Tibial nerve (tissue), 4 donors: ENCODE measurements at places on chromosomes 12 and 14. TPM values are rescaled to one million over a fixed set of nuclear protein-coding genes. Genes with fewer than 3 reads are reported as not detected.

The B4GALNT1 gene
- total RNA-seq: 17.3 TPM

DNA sequence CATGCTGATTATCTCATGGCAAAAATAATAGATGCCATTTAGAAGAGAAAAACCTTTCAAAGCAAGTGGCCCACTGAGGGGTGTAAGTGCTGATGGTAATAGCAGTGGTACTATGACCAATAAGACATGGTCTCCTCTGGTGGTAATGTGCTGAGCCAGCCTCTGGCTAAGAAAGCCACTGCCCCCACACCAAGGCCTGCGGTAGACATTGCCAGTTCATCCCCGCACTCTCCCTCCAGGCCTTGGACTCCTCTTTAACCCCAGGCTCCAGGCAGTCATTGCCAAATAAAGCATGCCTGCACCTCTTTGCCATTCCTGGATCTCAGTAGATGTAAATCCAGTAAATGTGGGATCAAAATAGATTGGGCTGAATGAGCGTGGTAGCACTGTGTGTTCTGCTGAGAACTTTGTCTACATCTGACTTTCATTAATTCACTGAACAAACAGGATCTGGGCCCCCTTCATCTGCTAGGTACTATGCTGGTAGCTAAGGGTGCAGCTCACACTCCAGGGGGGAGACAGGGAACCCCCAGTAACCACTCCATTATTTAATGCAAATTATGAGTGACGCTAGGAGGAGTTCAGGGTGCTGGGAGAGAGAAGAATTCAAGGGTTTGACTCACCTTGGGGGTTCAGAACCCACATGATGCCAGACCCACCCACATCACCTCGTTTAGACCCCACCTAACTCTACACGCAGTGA, 89.3 kb downstream of the BCL11B start:
- no peak for DNase-seq

GRCh38 chr12:95208678-95209077, 8.6 kb downstream of the FGD6 start:
- no peak for DNase-seq

GRCh38 chr14:50366115-50366514, 30.6 kb downstream of the CDKL1 start:
- DNase-seq: no peak

The RPGRIP1 gene
- not detected for total RNA-seq

The CLEC4D gene
- not detected for total RNA-seq

DNA sequence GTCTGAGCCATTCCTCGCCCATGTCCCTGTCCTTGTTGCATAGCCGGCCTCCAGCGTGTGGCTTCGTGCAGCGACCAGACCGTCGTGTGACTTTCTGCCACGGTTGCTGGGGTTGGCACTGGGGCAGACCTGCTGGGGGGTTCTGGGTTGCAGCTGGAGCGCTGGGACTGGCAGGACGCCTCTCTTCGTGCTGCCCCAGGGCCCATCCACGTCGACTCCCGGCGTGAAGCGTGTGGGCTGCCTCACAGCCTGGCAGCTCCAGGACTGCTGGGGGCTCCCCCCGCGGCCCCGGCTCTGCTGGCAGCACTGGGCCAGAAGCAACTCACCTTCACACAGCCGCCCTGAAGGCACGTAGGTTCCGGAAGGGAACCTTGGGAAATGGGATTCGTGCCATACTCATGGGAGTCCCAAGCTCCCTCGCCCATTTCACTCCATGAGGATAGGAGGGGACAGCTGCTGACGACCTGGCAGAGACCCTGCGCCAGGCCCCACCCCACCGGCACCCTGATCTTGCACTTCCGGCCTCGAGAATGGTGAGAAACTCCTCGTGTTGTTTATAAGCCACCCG, 51.9 kb downstream of the GALNT9 start:
- DNase-seq: no peak

DNA sequence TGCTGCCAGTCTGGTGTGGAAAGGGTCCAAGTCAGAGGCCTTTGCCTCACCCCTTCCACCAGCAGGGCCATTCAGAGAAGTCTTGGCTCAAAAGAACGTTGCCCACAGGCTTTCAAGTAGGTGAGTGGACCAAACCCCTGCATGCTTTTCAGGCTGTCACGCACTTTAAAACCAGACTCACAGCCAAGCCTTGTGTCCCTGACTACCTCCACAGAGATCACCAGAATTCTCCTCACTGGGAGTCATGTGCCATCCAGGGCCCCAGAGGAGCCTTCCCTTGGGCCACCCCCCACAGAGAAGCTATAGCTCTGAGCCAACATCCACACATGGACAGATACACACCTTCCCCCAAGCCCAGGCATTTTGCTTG, 283.1 kb downstream of the DPF3 start:
- no peak for DNase-seq

GRCh38 chr14:87940382-87940781, 52.6 kb downstream of the GALC start:
- no peak for DNase-seq
